ENCODE measurements at places on chromosomes 12 and 14.
A peak's percentile ranks its signal among the peaks of the same experiment; 100 is the strongest.

DNA sequence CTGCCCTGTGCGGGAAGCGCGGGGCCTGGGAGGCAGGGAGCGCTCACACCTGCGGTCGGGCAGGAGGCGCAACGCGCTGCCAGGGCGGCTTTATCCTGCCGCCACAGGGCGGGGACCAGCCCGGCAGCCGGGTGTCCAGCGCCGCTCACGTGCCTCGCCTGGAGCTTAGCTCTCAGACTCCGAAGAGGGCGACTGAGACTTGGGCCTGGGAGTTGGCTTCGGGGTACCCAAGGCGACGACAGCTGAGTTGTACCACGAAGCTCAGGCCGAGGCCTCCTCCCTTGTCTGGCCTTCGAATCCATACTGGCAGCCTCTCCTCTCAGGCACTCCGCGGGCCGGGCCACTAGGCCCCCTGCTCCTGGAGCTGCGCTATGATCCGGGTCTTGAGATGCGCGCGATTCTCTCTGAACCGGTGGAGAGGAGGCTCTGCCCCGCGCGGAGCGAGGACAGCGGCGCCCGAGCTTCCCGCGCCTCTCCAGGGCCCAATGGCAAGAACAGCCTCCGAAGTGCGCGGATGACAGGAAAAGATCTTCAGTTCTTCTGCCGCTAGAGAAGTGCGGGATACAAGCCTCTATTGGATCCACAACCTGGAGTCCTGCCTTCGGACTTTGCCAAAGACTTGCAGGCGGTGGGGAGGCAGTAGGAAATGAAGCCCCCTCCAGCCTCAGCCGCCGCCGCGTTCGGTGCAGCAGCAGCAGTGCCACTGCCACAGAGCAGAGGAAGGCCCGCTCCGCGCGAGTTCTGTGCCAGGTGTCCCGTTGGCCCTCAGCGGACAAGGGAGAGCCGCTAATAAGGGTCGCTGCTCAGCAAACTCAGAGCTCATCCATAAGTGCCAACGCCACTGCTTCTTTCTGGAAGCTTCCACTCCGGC is 6.8 kb downstream of the SIX1 start:
- DNase-seq = no peak

DNA sequence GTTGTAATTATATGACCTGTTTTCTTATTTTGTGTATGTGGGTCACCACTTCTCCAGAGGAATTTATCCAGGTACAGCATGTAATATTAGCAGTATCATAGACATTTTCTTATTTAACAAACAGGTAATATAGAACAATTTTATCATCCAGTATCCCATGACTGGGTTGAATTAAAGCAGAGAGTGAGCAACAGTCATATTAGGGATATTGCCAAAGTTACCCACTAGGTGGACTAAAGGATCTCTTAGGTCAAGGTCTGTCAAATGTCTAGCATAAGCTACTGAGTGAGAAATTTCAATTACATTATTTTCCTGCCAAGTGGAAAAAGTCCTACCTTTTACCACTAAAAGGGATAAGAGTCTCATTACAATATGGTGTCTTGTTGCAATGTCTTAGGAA is 62.1 kb upstream of the TRIM9 start:
- DNase-seq = no peak

DNA sequence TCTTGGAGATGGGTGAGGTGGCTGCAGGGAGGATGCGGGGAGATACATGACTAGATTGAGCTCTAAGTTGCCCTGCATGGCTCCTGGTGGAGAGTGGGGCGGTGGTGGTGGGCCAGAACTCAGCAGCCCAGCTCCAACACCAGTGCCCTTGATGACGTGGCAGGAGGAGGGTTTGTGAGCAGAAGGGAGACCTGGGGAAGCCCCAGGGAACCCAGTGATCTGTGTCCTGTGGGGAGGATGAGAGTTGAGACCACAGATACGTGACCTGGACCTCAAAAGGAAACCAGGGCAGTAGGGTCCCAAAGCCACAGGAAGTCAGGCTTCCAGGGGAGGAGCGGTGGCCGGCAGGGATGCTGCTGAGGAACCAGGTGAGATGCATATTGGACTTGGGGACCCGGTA is 989.1 kb upstream of the TMEM132C start:
- DNase-seq = no peak

DNA sequence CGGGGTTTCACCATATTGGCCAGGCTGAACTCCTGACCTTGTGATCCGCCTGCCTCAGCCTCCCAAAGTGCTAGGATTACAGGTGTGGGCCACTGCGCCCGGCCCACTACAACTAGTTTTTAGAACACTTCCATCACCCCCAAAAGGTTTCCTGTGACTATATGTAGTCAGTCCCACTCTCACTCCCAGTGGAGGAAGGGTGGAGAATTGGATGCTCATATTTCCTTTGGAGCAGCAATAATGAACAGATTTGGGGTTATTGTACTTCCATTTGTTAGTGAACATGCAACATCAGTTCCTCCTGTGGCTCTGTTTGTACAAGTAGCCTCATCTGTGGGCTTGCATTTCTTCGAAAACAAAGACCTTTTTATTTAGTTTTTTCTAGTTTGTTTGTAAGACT is 35.8 kb downstream of the RAP1B start:
- DNase-seq = no peak

GRCh38 chr14:24054324-24054641 is 2.5 kb downstream of the CARMIL3 start:
- DNase-seq = no peak

GRCh38 chr14:51277753-51278415 is 37.8 kb downstream of the TMX1 start:
- no peak for DNase-seq

- DNase-seq = peak; percentile 38
These were observed 226.9 kb upstream of the CRY1 start for GRCh38 chr12:107320033-107320928.

- no peak for DNase-seq
These were observed 873.6 kb downstream of the LRFN5 start for GRCh38 chr14:42480255-42480654.

DNA sequence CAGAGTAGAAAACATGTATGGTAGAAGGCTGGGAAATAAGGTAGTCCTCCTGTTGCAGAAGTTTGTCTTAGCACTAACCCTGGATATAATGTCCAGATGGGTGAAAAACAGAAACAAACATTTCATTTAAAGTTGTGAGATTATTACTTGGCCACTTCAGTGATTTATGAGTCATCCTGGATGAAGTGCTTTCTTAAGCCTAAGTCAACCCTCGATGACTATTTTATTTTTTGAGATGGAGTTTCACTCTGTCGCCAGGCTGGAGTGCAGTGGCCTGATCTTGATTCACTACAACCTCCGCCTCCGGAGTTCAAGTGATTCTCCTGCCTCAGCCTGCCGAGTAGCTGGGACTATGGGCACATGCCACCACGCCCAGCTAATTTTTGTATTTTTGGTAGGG is 10.2 kb downstream of the DLST start:
- no peak for DNase-seq

GRCh38 chr12:104565606-104566243 is 109.0 kb downstream of the CHST11 start:
- peak; percentile 28 for DNase-seq

DNA sequence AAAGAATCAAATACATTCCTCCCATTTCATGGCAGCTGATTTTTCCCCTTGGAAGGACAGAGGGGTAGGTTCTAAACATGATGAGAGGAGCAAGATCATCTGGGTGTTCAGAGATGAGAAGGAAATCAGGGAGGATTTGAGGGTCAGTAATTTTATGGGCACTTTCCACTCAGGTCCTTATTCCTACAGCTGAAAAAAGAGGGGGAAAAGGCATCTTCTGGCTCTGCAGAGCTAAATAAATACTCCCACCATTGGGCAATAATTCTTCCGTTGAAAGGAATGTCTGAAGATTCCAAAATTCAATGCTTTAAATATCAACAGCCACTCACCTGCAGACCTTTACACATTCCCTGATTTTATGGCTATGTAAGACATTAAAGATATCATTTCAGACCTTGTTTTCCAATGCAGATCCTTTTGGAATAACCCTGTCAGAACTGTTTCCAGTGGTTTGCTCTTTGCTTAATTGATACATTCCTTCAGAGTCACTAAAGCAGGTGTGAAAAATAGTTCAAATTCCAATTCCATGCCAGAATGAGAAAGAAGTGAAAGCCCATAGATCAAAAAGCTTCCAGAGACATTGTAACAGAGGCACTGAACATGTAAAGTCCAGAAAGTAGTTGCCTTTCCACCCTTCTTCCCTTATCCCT is 233.3 kb upstream of the KRR1 start:
- no peak for DNase-seq

DNA sequence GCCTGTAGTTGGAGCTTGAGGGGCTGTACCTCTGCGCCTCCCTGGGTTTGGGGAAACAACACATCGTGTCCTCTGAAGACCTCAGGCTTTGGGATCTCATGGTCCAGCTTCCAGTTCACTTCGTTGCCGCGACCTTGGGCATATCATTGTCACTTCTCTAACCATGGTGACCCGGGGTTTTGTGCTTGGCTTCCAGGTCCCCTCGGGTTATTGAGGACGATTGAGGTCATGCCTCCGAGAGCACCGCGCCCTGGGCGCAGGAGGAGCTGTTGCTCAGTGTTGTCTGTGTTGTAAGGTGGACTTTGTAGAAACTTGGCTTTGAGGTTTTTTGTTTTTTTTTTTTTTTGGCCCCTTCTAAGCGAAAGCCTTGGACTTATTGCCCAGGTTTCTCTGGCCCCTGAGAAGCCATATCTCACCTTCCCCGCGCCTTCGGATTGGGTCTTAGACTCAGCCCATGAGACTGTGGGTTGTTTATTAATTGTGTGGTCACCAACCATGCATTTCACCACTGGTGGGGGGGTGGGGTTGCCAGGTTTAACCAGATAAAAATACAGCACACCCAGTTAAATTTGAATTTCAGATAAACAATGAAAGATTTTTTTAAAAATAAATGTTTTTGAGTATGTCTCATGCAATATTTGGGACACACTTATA is 2.6 kb downstream of the BCL7A start:
- no peak for DNase-seq

- DNase-seq = no peak
These were observed 8.7 kb downstream of the CLEC7A start for GRCh38 chr12:10121278-10121677.

- no peak for DNase-seq
These were observed 444.2 kb downstream of the SNAPC1 start for GRCh38 chr14:62206456-62206855.

- DNase-seq = no peak
These were observed 75.5 kb downstream of the SYNE3 start for GRCh38 chr14:95440951-95441350.

DNA sequence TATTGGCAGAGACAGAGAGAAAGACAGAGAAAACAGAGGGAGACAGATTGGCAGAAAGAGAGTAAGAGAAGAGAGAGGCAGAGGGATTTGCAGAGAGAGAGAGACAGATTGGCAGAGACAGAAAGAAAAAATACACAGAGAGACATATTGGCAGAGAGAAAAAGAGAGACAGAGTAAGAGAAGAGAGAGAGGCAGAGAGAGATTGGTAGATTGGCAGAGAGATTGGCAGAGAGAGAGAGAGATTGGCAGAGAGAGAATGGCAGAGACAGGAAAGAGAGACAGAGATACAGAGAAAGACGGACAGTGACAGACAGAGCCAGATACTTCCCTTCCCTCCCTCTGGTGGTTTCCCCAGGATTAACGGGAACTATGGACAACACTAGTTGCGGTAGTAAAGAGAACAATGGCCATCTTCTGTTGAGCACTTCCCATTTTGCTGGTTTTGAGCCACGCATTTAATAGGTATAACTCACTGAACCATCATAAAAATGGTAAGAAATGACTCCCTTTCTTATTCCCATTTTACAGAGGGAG is 2.6 kb upstream of the NOS1 start:
- DNase-seq = no peak

DNA sequence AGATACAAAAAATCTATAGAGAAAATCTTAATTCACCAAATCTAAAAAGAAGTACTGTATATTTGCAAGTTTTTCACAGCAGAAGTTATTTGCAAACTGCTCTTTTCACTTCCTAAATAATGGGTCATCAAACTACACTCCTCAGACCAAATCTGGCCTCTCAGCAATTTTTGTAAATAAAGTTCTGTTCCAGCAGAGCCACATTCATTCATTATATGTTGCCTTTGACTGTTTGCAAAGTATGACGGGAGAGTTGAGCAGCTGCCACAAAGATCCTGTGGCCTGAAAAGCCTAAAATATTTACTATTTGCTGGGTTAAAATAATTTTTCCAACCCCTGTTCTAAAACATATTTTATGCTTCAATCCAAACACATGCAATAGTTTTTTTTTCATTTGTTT is 1222.3 kb upstream of the SEL1L start:
- no peak for DNase-seq

GRCh38 chr14:93086441-93087055 is 29.2 kb downstream of the ITPK1 start:
- no peak for DNase-seq

DNA sequence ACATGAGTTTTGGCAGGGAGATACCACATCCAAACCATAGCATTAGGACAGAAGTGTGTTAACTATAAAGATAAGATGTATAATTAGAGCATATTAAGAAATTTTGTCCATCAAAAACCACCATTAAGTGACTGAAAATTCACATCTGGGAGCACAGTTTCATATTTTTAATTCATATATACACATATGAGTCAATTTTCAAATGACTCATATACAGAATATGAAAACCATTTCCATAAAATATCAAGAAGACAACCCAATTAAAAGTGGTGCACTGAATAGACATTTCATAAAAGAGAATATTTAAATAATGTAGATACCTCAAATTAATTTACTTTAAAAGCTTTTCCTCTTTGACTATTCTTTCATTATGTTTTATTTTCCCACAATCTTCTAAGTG is 25.3 kb downstream of the MUCL1 start:
- no peak for DNase-seq

DNA sequence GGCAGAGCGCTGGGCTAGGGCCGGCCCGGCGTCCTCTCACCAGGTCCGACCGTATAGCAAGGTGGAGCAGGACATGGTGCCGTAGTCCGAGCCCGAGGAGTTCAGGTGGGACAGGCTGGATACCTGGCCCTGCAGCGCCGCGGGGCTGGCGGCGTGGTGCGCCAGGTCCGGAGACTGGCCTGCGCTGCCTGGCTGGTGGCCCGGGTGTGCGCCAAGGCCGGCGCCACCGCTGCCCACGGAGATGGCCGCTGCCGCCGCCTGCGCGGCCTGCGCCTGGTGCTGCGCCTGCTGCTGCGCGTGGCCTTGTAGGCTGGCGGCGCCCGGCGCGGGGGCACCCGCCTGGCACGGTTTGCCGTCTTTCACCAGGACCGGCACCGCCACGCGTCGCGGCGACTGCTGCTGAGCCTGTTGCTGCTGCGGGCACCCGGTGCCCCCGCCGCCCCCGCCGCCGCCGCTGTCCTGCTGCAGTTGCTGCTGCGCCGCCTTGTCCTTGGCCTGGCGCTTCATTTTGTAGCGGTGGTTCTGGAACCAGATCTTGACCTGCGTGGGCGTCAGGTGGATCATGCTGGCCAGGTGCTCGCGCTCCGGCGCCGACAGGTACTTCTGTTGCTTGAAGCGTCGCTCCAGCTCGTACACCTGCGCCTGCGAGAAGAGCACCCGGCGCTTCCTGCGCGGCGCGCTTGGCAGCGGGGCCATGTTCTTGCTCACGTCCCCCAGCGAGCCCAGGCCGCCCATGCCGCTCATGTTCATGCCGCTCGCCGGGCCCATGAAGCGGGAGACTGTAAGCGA is 2.6 kb downstream of the NKX2-1 start:
- no peak for DNase-seq

GRCh38 chr12:16763901-16764300 is 157.9 kb upstream of the LMO3 start:
- no peak for DNase-seq

- no peak for DNase-seq
These were observed 196.5 kb upstream of the PZP start for GRCh38 chr12:9404469-9405260.

- no peak for DNase-seq
These were observed 70.4 kb downstream of the FUT8 start for GRCh38 chr14:65482757-65483438.

Measured in skeletal muscle cell (primary cell).